ENCODE measurements at places on chromosomes 5 and 9.
A peak's percentile ranks its signal among the peaks of the same experiment; 100 is the strongest.

DNA sequence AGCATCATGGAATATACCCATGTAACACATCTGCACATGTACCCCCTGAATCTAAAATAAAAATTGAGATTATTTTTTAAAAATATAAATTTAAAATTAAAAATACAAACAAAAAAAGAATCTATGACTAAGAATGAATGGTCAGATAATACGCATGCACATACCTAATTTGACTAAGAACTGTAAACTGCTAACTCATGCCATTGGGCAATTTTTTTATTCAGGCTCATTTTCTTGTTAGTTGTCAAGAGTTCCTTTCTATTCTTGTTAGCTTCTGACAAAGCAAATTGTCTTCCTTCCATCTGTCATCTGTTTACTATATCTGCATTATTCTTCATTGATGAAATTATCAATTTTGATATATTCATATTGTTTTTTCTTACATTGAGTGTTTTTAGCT lies 69.5 kb upstream of the HAND1 start:
- no peak for DNase-seq

- peak; percentile 14 for DNase-seq
Measured at GRCh38 chr5:76401801-76402250, 1.3 kb upstream of the IQGAP2 start.

- DNase-seq: no peak
Measured at GRCh38 chr5:14025569-14026286, 81.2 kb upstream of the DNAH5 start.

- no peak for DNase-seq
Measured at GRCh38 chr5:109852371-109853155, 162.8 kb downstream of the MAN2A1 start.

- no peak for DNase-seq
Measured at GRCh38 chr9:68654075-68654474, 51.0 kb upstream of the PIP5K1B start.

DNA sequence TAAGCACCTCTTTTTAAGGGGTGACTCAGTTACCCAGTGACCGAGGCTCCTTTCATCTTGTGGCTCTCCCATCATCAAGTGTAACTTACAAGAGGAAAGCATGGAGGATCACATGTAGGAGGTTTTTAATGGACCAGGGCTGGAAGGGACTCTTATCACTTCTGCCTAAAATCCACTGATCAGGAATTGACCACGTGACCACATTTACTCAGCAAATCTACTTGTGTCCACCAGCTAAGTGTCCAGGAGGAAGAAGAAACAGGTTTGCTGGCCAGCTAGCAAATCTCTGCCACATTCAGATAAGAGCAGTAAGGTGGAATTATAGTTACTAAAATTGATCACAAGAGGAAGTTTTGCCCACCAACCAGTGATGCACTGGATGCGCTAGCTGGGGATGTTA lies 486.0 kb downstream of the ENC1 start:
- DNase-seq: no peak

- no peak for DNase-seq
Measured at GRCh38 chr5:69011910-69012309, 81.9 kb upstream of the SLC30A5 start.

DNA sequence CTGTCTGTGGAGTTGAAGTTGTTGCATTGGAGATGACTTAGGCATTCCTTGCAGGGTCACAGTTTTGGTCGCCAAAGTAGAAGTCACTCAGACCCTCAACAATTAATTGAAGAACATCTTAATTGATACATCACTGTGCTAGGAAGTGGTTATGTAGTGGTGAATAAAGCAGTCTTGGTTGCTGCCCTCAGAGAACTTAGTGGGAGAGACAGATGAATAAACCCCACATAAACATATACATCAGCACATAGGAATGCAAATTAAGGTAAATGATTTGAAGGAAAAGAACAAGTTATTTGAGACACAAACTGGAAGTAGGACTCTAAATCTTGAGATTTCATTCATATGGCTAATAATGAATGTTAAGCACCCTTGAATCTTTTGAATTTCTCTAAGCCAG lies 25.7 kb downstream of the FAM174A start:
- DNase-seq: no peak

DNA sequence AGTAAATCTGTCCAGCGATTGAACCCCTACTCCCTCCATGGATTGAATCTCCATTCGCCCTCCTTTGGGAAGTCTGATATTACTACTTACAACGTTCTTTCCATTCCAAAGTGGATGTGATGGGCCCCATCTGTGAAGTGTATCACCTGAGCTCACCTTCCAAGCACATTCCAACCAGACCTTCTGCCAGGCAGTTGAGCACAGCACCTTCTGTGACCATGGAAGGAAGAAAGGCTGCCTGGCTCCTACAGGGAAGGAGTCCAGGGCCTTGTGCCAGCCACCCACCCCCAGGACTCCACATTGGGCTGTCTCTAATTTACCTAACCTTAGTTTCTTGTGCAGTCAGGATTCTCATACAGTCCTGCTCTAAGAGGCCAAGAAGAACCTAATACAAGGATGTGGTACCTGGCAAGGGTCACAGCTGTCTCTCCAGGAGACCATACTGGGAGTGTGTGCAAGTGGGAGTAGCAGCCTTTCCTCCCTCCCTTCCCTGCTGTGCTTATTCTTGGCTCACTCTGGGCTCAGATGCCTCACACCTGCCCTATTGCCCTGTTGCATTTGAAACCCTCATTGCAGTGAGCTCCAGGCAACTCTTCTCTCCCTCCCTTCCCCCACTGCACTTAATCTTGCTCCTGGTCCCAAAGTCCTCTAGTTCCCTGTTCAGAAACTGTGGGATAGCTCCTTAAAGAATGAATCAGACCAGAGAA lies 116.1 kb downstream of the NRG2 start:
- DNase-seq: no peak

DNA sequence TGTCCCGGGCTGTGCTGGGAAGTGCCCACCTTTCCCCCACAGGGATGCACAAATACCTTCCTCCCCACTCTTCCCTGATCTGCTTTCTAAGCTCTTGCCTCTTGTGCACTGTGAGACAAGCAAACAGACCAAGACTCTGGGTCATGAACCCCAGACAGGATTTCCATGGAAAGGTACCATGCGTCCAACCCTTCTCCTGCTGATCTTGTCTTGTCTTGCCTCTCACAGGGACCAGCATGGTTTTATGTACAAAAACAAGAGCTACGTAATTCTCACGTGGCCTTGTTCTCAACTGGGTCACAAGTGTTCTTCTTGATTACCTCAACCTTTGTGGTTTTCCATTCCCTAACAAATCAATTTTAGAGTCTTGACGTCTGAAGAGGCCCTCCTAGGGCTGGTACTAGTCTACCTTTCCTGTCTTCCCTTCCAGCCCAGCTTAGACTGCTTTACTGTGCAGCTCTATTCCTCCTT lies 176.5 kb upstream of the MAP3K1 start:
- no peak for DNase-seq

DNA sequence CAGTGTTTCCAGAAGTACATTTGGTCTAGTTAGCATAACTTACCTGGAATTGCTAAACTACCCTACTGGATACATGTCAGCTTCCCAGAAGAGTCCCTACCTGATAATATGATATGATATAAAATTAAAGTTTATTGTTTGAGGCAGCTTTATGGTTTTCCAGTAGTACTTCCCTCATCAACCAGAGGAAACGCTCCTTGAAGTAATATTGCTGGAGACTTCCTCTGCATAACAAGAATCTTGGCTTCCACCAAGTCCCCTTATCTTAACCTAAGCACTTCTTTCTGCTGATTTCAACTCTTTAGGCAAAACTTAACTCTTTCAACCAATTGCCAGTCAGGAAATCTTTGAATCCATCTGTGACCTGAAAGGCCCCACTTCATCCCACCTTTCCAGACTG lies 214.3 kb upstream of the PTGER4 start:
- no peak for DNase-seq

GRCh38 chr9:16405421-16405820 lies 465.0 kb downstream of the BNC2 start:
- DNase-seq: no peak

DNA sequence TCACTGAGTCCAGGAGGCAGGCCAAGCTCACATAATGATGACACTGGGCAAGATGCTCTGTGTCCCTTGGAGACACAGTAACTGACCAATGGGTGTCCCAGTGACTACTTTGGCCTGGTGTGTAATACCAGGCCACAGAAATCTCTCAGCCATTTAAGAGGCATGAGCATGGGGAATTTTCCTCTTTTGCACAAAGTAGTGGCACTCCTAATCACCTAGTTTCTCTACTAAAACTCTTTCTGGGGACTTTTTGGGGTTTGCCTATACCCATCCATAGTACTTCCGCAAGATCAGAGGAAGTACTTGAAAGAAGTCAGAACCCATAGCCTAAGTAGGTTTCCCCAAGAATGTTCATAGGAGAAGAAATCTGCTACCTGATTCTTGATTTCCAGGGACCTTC lies 161.9 kb downstream of the ARSB start:
- DNase-seq: no peak

DNA sequence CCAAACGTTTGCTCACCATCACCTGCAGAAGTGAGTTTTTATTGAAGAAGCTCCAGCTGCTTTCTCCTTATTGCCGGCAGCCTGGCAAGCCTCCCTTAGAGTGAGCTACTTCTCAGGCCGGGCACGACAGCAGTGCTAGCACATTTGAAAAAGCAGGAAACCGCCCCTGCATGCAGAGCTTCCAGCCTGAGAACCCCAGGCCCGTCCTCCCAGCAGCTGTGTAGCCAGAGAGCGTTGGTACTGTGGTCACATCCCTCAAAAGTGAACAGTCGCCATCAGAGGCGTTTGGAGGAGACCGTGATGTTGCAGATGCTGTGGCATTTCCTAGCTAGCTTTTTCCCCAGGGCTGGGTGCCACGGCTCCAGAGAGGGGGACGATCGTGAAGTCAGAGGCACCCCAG lies 23.5 kb downstream of the SLC25A25 start:
- DNase-seq: no peak

DNA sequence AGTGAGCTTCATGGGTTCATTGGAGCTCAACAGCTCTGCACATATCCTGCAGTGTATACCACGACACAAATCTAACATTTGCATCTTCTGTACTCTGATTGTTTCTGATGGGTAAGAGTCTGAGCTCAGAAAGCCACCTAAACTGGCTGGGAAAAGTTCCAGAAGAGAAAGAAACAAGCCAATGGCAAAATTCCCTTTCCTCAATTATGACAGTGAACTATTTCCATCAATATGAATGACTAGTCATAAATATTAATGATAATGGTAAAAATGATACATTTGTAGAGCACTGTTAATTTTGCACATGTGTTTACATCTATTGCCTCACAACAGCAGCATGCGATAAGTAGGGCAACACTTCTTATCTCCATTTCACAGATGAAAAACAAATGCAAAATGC lies 1101.6 kb upstream of the DMAC1 start:
- DNase-seq: no peak

- no peak for DNase-seq
Measured at GRCh38 chr5:132952829-132953228, 10.6 kb downstream of the AFF4 start.

DNA sequence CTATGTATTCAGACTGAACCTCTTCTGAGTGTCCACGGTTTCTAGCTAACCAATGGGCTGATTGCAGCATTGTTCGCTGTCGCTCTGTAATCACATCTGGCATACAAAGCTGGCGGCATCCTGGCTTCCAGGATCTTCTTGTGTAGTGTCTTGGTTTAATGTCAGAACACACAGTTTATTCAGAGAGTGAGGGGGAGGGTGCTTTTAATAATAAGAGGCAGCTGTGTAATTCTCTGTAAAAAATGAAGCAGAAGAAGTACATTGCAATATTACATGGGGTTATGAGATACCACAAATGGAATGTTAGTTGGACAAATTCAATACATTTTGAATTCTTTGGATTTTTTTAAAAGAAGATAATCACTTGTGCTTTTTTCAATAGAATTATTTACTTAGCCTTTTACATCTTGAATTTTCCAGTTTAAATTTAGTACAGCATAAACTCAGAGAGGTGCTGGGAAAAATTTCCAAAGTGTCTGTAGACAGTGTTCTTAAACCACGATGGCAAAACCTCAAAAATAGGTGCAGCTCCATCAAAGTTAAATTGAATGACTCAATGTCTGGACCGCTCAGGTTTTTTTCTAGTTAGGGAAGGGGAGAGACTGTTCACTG lies 206.0 kb downstream of the PCSK1 start:
- DNase-seq: no peak
